ENCODE measurements at places on chromosomes 1 and 21.
A peak's percentile ranks its signal among the peaks of the same experiment; 100 is the strongest.

DNA sequence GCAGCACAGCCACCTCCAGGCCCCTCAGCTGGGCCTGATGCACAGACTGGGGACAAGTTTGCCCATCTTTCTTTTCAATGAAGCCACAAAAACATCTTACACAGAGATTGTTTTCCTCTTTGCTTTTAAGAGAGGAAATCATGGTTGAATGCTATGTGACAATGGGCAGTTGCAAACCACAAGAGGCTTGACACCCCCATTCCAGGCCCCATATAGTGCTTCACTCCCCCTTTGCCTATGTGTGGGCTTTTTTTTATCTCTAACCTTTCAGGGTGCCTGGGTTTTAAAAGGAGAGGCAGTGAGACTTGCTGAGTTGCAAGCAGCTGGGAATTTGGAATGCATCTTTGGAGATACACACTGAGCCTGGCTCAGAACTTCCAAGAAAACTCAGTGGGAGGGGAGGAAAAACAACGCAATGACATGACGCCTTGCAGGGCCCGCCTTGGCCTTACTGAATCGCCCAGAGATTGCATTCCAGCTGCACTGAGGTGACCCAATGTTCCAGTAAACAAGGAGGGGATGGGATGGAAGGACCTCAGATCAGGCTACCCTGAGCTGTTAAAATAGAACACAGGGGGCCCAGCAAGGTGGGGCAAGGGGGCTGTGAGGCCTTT, 145.2 kb upstream of the ZNF648 start:
- no peak for DNase-seq

GRCh38 chr1:206606867-206607266, 5.4 kb downstream of the EIF2D start:
- DNase-seq: no peak

- DNase-seq: no peak
These were observed 166.8 kb upstream of the USP24 start for GRCh38 chr1:55381983-55382382.

DNA sequence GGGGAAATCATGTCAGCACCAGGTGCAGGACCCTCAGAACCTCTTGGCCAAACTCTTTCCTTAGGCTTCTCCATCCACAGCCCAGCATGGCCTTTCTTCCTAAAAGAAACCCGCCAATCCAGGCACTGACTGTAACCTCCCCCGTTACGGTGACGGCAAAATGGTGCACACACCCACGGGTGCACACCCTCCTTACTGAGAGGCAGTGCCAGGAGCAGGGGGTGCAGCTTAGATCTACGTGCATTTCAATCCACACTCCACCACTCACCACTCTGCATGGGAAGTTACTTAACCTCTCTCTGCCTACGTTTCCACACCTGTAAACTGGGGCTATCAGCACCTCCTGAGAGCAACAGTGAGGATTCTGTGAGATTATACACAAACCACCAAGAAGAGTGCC, 31.0 kb downstream of the SUSD4 start:
- DNase-seq: no peak

DNA sequence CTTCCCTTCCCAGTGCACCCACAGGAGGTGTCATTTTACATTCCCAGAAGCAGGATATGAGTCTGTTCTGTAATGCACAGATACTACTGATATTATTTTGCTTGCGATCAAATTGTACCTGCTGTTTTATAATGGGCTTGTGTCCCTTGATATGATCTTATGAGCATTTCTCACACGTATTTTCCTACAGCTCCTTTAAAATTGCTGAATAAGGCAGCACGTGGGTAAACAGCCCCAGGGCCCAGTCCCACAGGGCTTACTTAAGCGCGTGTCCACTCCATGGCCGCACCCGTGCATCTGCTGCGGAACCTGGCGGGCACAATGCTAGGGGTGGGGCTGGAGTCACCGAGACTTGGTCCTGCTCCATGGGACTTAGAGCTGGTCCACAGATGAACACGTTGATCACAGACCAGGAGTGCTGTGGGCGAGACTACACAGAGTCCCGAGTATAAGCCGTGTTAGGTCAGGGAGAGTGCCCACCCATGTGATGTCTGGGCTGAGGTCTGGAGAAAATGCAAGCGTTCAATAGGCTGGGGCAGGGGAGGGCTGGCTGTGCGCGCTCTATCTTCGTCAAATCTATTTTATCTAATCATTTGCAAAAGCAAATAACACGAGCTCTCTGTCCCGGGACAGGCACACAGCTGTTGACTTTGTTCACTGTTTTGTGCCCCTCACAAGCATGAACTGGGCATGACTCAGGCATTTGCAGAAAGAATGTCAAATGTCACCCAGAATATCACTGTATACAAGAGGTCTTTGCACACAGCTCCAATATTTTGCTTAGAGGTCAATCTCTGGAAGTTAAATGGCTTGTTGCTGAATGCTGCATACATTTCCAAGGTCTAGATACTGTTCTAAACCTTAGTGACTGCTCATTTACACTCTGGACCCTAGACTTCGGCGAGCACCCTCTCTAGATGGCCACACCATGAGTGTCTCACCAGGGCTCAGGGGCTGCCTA, 119.3 kb downstream of the CRYAA start:
- DNase-seq: no peak

DNA sequence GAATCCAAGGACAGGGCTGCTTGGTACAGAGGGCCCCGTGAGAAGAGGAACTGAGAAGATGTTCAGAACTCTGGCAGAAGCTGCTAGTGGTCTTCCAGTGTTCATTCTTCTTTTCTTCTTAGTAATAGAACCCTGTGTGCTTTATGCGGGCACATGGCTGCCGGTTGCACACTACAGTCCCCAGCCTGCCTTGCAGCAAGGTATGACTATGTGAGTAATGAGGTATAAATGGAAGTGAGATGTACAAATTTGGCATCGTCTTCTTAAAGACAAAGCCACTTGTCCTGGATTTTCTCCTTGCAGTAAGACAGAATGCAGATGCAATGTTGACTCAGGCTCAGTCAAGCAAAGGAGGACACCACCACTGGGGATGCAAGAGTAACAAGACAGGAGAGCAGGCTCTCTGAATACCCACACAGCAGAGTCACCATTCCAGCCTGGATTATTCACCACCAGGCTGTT, 15.0 kb upstream of the ATP1B1 start:
- DNase-seq: no peak

DNA sequence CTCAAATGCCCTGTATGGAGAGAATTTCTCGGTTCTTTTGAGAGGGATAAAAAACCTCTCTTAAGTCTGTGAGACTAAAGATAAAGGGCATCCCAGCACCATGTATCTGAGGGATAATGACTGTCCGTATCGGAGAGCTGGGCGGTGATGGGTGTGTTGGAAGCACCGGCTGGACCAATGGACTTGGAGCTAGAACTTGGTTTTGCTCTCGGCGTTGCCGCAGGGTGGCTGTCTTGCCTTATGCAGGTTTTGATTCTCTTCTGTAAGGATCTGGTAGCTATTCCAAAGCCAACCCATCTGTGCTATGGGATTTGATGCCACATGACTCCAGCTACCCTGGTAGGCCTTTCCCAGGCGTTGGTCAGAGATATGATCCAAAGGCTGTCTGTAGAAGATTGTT, 348.8 kb downstream of the KIF26B start:
- no peak for DNase-seq

DNA sequence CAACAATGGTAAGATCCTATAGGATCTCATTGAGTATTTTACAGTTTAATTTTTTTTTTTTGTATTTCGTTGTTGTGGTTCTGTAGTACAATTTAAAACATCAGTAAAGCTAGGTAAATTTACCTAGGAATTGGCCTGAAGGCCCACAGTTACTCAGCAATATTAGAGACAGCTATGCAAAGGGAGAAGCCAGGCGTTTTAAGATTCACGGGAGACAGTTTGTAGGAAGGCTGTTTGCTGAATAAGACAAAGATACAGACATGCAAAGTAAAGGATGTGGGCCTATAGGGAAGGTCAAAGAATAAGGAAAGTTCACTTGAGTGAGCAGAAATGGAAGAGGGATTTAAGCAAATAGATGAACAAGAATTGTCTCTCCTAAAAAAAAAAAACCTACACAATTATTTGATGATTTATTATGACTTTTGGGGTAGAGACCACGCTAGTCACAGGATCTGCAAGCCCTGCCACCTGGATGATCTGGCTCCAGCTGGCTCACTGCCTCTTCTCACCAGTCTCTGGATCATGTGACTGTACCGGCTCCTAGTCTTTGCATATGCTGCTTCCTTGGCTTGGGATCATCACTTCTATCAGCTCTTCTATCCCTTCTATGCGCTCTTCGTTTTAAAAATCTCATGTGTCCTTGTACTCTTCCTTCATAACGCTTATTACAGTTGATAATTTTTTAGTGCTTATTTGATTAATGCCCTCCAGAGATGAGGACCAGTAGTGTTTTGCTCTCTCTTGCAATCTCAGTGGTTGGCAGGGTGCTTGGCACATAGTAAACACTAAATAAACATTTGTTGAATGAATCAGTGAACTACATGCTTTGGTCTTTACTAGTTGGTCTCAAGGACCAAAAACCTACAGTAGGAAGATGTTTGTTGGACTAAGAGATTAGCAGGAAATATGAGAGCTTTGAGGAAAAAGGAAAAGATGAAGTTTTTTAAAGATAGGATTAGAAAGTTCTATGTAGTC, 14.1 kb downstream of the DYRK1A start:
- no peak for DNase-seq

GRCh38 chr1:44238660-44239059, 25.4 kb downstream of the DMAP1 start:
- DNase-seq: no peak

- no peak for DNase-seq
These were observed 359.2 kb downstream of the PBX1 start for GRCh38 chr1:164918140-164918539.

GRCh38 chr1:3012456-3013291, 8.6 kb upstream of the ACTRT2 start:
- peak; percentile 66 for DNase-seq

GRCh38 chr1:213014642-213015041, 1.0 kb downstream of the ANGEL2 start:
- peak; percentile 14 for DNase-seq

- no peak for DNase-seq
These were observed 35.6 kb upstream of the UTS2 start for GRCh38 chr1:7888248-7889081.

DNA sequence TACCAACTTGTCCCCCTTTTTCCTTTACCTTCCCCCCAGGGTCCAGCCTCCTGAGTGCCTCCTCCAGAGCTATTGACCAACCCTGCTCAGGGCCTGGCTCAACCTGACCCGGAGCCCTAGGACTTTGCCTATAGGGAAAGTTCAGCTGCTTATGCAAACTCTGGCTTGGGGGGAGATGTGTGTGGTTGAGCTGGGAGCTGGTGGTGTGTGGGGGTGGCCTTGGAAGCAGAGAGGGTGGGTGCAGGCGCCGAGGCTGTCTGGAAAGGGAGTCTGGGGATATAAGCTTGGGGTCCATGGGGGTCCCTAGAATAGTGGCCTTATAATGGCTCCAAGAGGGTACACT, 14.1 kb downstream of the KCNQ4 start:
- DNase-seq: no peak

DNA sequence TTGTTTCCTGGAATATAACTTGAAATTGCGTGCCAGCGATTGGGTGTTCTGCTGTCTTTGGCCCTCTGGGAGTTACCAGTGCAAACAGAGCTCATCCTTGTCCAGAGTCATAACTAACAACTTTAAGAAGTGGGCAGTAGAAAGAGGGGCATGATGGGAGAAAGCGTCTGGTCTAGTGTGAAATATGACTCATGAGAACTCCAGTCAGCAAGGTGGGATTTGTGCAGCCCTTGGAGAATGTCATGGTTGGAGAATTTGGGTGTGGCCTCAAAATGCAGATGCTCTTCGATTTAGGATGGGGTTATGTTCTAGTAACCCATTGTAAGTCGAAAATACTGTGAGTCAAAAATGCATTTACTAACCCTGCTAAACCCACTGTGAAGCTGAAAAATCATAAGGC, 12.9 kb downstream of the ATP1B1 start:
- DNase-seq: no peak

- peak; percentile 41 for DNase-seq
These were observed 53.5 kb upstream of the DUSP10 start for GRCh38 chr1:221795380-221795779.

- DNase-seq: no peak
These were observed 31.9 kb downstream of the KCNC4 start for GRCh38 chr1:110242062-110242461.

DNA sequence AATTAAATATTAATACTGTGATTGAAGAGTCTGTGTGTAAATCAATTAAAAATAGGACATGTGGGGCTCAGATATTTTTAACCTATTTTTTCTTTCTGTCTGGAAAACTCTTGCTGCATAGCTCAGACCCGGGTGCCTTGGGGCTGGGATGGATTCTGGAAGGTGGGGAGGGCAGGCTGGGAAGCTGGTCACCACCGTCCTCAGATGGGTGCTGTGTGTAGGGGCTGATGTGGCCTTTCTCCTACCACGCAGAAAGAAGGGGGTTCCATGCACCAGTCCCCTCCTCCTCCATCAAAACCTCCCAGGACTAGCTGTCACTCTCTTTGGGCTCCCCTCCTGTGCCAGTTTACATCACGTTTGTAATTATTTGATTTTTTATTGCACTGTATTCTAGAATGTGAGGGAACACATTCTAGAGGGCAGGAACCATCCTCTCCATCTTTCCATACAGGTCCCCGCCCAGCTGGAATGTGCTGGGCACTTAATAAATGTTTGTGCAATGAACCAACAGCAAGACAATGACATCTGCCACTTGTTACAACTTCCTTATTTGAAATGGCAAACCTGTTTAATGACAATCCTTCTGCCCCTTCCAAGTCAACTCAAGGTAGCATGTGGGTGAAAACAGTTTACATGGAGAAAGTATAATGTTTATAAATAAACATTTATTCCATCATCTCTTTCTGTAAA, 104.3 kb downstream of the EDEM3 start:
- no peak for DNase-seq

DNA sequence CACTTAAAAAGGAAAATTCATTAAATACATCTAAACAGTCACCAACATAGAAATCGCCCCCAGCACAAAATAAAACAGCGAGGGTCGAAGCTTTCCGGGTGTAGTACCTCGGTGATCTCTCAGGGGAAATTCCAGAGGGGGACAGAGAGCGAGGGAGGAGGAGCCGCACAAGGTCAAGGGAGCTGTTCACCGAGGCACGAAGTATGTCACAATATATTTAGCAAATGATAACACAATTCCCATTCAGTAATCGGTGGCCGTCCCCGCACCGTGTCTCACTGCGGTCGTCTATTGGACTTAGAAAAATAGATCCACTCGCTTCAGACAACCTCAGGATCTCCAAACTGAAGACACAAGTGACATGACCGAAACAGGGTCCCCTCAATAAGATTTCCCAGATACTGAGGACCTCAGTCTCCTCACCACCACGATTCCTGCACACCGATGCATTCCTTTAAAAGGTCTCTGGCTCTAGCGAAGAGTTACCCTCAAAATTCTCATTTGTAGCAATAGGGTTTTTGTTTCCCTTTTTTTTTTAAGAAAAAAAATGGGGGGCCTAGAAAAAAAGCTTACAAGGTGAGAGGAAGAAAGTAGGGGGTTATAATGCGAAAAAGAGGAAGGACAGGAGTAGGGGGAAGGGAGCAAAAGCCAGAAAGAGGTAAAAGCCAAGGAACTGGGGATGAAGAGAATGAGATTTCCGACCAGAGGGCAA, 1.1 kb downstream of the LPGAT1 start:
- peak; percentile 4 for DNase-seq

- no peak for DNase-seq
These were observed 281.9 kb upstream of the C1orf105 start for GRCh38 chr1:172138634-172139033.

GRCh38 chr1:215290018-215290417, 207.5 kb downstream of the KCNK2 start:
- DNase-seq: no peak

- peak; percentile 91 for DNase-seq
These were observed 12.5 kb downstream of the TRAF3IP3 start for GRCh38 chr1:209768354-209768774.

Data from stimulated activated CD4-positive, alpha-beta T cell treated with anti-CD3 and anti-CD28 coated beads, Interleukin-15, amount 100 ng/mL, for 24 hours (primary cell).